ENCODE measurements at places on chromosomes 7 and 10.

DNA sequence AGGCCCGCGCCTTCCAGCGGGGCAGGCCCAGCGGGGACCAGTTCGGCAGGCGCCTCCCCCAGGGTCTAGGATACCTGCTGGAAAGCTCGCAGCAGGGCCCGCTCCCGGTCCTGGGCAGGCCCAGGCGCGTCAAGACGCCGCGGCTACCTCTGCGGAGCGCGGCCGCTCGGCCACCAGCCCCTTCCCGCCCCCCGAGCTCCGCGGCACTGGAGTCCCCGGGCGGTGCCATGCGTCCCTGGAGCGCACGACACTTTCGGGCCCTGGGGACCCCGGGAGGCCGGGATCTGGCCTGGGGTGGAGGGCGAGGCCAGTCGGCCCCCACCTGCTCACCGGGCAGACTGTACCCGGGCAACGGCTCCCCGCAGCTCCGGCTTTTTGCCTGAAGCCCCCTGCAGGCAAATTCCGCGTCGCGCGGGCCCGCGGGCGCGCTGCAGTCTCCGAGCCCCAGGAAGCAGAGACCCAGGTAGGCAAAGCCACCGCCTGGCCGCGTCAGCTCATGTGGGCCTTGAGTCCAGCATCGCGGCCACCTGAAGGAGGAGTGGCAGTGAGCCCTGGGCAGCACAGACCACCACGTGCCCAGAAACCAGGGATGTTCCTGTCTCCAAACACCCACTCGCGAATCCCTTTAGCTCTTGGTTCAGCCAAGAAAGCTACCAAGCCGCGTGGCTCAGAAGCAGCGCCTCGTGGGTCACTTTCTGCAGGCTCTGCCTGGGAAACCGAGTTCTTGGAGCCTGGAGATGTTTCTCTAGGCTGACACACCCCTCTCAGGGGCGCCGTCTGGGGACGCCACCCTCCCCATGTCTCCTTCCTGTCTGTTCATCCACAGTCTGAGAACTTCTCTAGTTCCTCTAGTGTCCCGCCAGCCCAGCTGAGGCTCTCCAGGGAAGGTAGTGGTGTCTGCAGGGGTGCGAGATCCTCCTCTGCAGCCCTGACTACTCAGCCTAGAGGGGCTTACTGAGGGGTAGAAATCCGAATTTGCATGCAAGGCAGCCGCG lies 46.1 kb upstream of the APBB1IP start:
- DNase-seq = no peak

DNA sequence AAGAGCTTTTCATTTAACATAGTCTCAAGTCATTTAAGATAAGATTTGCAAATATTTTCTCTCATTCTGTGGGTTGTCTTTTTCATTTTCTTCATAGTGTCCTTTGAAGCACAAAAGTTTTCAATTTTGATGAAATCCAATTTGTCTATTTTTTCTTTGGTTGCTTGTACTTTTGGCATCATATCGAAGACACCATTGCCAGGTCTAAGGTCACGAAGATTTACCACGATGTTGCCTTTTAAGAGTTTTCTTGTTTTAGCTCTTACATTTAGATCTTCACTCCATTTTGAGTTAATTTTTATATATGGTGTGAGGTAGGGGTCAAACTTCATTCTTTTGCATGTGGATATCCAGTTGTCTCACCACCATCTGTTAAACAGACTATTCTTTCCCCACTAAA lies 34.7 kb downstream of the TMEM270 start:
- DNase-seq = no peak

DNA sequence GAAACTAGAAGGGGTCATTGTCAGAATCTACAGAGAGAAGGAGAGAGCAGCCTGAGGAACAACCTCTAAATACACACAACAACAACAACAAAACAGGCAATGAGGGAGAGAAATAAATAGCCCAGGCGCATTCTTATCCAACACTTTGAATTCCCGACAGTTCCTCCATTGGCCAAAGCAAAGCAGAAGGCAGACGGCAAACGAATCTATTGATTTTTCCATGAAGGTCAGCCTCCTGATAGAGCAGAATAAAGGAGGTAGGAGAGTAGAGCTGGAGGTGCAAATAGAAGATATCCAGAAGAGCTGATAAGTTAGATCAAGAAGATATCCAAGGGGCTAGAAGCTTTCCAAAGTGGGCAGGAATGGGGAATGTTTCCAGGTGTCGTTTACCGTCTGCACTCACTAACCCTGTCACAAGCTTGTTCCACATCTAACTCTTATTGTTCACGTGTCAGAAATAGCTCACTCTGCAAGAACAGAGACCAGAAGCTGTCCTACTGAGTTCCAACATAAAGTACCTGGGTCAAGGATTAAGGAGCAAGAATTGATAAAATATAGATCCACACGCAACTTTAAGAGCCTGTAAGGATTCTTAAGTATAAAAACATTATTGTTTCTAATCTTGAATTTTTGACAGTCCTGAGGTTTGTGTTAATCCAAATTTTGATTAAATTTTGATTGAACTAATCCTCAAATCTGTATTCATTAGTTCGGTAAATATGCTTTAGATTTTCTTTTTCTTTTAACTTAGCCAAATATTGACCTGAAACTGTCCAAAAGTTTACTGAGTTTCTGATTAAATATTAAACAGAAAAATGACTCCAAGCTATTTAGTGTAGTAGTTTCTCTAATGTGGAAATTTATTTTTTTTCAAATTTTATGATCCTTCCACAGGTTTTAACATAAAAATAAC lies 45.7 kb downstream of the PTN start:
- DNase-seq = no peak

GRCh38 chr7:134153493-134154136 lies 26.5 kb downstream of the LRGUK start:
- DNase-seq = no peak
